Effector CD4-positive, alpha-beta T cell (primary cell): ENCODE measurements at places on chromosomes 13 and 19.

DNA sequence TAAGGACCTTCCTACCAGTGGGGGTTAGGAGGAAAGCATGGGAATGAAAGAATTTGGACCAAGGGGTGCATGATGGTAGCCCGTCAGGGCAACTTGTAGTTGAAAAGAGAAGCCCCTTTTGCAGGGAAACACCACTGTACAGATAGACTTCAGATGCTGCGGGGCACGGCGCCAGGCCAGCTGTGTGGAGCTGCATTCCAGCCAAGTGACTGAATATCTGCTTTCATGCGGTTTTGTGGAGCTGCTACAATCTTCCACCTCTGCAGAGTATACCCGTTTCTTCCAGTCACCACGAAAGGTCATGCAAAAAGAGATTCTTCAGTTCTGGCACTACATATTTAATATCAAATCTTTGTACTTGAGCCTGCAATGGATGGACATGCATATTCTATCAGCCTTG, 104.7 kb downstream of the RGCC start:
- DNase-seq = no peak

DNA sequence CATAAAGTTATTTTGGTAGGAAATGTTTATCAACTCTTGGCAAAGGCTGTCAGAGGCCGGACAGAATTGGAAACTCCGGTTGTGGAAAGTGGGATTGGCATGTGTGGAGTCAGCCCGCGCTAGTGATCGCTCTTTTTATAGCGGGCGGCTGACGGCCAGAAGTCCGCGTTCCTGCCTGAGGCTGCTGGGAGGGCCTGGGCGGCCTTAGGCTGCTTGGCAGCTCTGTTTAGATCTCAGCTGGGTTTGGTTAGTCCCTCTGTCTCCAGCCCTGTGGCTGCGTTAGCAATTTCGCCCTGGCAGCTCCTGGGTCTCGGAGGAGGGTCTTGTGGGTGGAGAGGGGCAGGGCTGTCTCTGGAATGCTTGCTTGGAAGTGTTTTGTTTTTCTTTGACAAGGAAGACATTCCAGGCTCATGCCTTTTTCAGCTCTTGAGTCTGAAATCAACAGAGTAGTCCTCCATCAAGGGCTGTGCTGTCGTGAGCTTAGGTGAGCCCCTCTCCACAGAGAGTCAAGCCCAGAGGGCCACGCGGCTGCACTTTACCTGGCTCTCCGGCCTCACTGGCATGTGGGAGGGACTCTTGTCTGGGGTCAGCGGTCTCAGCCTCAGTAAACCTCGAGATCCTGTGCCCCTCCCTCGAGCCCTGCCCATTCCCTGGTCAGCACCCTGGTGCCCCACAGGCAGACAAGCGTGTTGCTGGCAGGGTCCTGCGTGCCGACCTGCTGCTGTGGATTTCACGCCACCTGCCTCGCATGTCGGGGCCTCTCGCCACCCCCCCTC, 22.5 kb downstream of the DOT1L start:
- no peak for DNase-seq

GRCh38 chr13:93875547-93875946, 603.9 kb downstream of the DCT start:
- no peak for DNase-seq

DNA sequence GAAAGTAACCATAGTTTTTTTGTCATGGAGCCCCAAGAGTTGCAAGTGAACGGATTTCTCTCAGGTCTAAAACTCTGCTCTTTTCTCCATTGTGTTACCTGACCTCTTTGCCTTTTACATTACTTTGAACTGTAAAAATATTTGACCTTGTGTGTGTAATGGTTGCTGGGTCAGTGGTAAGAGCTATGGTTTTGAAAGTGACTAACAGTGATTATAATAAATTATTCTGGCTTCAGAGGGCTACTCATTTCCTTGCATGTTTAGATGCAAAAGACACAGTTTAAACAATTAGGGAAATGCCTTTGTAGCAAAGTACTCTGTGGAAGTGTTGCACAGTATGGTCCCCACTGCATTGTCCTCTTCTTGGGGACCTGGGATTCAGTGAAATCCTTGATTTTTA, 29.3 kb upstream of the PSG8 start:
- no peak for DNase-seq

DNA sequence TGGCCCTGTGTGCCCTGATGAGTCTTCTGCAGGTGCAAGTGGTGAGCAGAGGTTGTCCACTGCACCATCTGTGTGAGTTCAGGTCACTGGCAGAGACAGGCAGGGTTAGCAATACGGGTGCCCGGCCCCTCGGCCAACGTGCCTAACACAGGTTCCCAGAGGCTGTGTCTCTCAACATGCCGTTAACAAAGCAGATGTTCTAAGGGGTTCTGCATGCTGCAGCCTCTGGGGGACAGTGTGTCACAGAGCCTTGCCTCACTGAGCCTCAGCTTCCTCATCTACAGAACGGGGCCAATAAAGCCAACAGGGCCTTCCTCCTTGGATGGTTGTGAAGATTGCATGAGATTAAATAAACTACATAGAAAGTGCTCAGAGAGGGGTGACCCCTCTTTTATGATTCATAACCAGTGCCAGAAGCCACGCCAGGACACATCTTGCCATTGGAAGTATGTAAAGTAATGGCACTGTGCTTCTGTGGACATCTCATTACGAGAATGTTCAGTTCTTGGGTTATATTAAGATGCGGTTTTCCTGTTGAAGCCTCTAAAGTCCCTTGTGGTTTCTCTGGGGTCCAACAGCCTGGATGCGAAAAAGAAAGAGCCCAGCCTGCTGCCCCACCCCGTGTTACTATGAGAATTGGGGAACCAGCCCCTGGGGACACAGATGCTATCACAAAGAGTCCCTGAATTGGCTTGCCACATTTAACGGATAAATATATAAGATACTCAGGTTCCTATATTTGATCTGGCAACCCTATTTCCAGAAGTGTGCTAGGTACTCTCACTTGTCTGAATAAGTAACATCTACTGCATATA, 11.2 kb upstream of the ARHGEF18 start:
- DNase-seq = no peak

- no peak for DNase-seq
Observed at GRCh38 chr13:98293103-98293502, 116.0 kb upstream of the RNF113B start.

GRCh38 chr13:98482476-98483444, 94.1 kb downstream of the STK24 start:
- DNase-seq = no peak

DNA sequence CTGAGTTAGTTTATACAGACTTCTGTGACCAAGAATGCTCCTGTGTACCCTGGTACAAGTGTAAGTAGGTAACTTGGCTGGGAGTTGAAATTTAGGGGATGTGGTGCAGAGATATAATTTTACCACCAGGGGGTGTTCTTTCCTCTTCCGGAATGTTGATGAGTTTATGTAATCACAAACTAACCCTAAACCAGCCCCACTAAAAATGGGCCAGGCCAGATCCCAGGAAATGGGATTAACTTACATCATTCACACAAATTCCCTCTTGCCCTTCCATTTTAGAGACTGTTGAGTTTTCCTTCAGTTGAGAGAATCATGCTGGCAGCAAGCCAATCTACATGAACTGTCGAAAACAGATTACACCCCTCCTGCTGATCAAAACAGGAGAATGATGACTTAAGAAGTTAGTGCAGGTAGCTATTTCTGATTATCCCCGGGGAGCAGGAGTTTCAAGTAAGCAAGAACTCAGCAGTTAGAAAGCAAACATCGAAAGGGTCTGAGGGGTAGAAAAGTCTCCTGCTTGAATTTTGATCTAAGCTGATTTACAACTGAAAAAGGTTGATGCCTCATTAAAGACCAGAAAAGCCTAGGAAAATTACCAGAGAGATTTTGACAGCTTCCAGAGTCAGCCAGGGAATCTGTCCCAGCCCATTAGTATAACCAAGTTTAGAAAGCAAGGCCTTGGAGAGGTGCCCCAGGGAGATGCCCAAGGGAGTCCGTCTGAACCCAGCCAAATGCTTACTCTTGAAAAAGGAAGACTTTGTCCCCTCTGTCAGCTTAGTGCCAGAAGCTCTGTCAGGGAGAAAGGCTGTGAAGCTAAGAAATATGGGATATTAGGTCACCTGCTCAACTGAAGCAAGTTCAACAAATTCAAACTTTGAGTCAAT, 32.3 kb upstream of the MED4 start:
- DNase-seq = peak; percentile 23

- DNase-seq = no peak
Observed at GRCh38 chr13:30570691-30571090, 47.0 kb upstream of the USPL1 start.

GRCh38 chr19:15453091-15453578, 3.4 kb upstream of the WIZ start:
- no peak for DNase-seq

GRCh38 chr19:50460161-50460765, 16.0 kb upstream of the EMC10 start:
- DNase-seq = no peak

DNA sequence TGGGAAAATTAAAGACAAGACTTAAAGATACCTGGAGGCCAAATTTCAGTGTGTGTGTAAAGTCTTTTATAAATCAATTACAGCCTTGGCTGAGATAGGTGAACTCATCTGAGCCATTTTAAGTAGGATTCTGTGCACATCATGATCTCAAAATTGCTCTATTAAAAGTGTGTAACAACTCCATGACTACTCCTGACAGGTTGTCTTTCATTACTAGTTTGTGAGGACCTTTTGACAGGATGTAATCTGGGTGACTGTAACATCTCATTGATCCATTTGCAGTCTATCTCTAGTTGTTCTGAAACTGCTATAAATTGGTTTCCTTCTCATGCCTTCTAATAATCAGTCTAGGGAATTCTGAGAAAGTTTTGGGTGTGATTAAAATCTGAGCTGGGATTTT, 753.3 kb downstream of the SLITRK5 start:
- no peak for DNase-seq

GRCh38 chr13:73299787-73300186, 241.0 kb downstream of the KLF5 start:
- no peak for DNase-seq

GRCh38 chr13:38046049-38046376, 176.4 kb upstream of the TRPC4 start:
- DNase-seq = no peak

GRCh38 chr13:79307433-79307861, 98.6 kb downstream of the RBM26 start:
- no peak for DNase-seq

DNA sequence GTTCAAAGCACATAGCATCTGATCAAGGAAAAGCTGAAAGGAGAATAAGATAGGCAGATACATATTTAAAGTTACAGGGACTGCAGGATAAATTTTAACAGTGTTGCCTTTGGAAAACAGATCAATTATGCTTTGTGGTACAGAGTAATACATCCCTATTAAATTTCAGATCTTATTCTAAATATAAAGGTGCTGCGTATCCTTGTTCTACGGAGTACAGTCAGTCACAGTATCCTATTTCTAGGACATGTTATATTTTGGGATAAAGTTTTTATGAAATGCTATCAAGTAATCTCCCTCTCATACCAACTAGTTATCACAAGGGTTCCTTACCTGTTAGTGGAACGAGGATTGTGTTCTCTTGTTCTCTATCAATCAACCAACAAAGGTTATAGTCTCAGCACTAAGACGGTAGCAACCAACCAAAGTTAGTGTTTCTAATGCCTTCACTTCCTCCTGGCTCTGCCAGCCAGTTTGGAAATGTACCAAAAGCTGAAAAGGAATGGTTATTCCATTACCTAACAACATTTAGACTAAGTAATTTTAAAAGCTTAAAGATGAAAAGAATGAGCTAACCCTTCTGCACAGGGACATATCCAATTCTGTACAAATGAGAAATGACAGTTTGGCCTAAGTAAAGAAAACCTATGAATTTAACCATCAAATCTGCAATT, 35.2 kb downstream of the TSC22D1 start:
- no peak for DNase-seq

- DNase-seq = no peak
Observed at GRCh38 chr13:66200555-66200954, 1029.6 kb downstream of the PCDH9 start.

- no peak for DNase-seq
Observed at GRCh38 chr19:43625918-43626579, 6.6 kb upstream of the ZNF428 start.

DNA sequence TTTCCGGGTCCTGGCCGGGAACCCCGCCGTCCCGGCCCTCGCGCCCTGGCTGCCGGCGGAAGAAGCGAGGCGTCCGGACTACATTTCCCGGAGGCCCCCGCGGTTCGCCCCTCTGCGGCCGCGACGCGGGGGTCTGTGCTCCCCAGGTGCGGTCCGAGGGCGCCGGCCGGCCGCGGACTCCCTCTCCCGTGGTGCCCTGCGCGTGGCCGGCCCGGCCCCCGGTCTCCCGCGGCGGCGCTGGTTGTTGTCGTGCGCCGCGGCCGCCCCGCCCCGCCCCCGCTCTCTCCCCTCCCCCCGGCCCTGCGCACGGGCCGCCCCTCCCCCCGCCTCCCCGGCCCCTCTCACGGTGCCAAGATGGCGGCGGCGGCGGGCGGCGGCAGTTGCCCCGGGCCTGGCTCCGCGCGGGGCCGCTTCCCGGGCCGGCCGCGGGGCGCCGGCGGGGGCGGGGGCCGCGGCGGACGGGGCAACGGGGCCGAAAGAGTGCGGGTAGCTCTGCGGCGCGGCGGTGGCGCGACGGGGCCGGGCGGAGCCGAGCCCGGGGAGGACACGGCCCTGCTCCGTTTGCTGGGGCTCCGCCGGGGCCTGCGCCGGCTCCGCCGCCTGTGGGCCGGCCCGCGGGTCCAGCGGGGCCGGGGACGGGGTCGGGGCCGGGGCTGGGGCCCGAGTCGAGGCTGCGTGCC, at the start of gene KMT2B:
KMT2B (plus strand) TSS at position 339 of the 680 bp plus-strand sequence; CDS start at position 355, 16 bp downstream.
- no peak for DNase-seq

GRCh38 chr13:112056284-112056727, 10.6 kb upstream of the SOX1 start:
- no peak for DNase-seq

DNA sequence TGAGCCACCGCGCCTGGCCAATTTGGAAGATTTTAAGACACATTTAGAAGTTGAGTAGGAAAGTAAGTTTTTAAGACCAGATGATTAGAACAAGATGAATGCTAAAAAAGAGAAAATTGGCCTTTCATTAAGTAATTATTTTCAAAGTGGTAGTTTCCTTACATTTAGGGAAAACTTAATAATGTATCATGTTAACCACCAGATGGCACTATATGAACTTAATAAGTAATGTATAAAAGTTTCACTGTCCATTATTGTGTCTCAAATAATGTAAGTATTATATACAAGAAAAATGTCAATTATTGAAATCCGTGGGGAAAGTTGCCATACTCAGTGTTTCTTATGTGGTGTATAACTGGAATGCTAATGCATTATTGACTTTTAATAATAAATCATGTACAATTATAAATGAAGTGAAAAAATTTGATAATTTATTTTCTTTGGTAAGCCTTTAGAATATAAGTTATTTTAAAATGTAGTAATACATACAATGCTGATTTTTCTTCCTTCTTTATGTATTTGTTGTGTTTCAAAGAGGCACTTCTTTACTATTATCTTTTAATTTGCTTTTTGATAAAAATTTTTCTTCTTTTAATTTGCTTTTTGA, 29.2 kb downstream of the COG6 start:
- no peak for DNase-seq

DNA sequence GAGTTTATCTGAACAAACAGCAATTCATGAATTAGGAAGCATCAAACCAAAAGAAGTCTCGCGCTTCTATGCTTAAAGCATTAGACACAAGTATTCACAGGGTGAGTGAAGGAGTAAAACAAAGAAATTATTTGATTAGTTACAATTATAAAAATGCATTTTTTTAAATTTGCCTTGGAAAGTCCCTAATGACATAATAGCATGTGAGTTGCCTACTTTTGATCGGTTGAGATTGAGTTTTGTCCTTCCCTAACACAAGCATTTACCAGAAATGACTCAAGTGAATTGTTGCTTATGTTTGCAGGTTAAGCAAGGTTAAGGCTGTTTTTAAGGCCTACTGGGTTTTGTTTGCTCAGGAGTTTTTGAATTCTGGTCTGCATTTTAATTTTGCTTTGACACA, 389 bp upstream of the ZNF649 start:
- DNase-seq = no peak
